ENCODE measurements at places on chromosomes 7 and 10.

DNA sequence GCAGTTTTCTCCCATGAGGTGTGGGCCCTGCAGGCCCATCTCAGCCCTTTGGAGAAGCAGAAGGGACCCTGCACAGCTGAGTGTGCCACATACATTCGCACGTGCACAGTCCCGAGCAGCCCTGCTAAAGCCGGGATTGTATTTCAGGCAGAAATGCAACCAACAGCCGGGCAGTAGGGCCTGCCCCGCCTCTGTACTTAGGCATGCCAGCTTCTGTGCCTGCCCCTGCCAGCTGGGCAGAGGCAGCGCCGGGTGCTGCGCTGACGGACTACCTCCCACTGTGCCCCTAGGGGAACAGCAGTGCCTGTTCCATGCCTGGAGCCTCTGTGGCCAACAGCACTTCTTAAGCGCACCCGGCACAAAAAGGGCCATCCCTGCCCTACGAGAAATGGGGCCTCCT, 170.3 kb downstream of the NEURL1 start:
- no peak for DNase-seq

- DNase-seq = no peak
These were observed 21.0 kb downstream of the PIP4K2A start for GRCh38 chr10:22693371-22693784.

- DNase-seq = no peak
These were observed 51.3 kb downstream of the COBL start for GRCh38 chr7:51265066-51265907.

GRCh38 chr10:28294169-28294532, 8.7 kb downstream of the MPP7 start:
- DNase-seq = no peak

DNA sequence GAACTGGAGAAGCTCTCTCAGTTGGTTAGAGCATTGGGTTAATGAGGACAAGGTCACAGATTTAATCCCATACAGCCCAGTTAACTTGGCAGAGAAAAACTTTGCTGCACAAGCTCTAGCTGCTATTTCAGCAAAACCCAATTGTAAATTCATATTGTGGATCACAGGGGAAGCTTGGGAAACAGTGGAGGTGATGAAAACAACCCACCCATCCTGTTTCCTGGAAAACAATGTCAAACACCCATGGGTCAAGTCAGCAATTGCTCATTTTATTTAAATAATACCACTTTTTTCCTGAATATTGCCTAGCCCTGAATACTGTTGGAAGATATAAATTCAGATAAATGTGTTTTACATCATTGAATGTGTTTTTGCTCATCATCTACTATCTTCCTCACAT, 900.6 kb upstream of the LRRTM3 start:
- no peak for DNase-seq

GRCh38 chr7:138579136-138579535, 119.1 kb downstream of the TRIM24 start:
- no peak for DNase-seq

- no peak for DNase-seq
These were observed 1382.0 kb upstream of the CELF2 start for GRCh38 chr10:9635691-9636090.

- DNase-seq = no peak
These were observed 86.8 kb upstream of the ZMIZ1 start for GRCh38 chr10:78981970-78982281.

GRCh38 chr10:86179153-86179524, 187.5 kb downstream of the GRID1 start:
- DNase-seq = no peak

DNA sequence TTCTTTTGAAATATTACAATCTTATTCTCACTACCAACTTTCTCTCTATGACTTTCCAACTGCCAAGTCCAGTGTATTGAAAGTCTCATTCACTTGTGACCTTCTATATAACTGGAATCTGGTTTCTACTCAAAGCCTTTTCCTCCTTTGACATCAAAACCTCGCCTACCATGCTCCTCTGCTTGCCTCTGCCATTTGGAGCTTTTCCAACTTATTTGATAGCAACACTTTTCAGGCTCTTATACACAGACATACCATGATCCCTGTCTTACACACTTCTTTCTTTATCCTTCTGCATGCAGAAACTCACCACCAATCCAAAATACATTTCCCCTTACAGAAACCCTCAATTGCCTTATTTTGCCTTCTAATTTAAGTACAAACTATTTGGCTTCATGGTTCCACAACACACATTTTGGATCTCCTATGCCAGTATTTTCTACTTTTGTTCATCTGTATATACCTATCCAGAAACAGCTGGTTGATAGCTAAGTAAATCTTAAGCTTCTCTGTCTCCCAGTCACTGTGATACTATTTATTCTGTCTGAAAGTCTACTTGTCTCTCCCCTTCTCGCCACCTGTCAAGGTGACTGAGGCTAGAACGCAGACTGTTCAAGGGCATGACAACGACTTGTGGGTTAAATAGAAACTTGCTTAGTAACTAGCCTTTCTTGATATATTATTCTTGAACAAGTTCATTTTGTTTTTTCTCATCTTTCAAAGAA, 22.4 kb downstream of the GNG11 start:
- DNase-seq = no peak

DNA sequence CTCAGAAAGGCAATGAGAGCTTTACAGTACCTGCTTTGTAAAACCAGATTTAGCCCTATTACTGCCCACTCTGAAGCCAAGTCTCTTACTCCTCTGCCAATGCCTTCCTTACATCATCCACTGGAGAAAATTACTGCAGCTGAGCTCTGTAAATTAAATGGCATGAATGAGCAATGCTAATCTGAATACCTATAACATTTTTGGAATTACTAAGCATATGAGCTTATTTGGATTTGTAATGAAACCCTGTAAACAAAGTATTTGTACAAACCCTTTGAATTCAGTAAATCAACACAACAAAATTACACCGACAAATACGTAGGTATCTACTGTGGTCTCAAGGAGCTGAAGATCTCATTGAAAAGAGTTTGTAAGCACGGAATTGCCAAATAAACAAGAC, 12.1 kb upstream of the CCNY start:
- DNase-seq = no peak

DNA sequence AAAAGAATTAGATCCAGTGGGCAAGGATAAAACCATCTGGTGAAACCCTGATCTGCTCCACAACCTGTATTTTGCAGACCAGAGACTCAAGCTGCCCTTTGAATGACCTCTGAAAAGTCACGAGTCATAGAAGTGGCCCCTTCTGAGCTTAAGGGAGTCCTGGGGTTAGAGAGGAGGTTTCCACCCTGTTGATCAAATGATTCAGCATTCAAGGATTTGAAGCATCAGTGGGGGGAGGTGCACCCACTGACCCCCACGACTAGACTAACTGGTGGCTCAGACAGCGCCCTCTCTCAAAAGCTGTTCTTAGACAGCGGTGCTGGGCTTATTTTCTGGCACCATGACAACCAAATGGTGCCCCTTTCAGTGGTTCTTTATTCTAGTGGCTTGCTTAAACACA, 44.3 kb downstream of the PLCE1 start:
- DNase-seq = peak; percentile 30

DNA sequence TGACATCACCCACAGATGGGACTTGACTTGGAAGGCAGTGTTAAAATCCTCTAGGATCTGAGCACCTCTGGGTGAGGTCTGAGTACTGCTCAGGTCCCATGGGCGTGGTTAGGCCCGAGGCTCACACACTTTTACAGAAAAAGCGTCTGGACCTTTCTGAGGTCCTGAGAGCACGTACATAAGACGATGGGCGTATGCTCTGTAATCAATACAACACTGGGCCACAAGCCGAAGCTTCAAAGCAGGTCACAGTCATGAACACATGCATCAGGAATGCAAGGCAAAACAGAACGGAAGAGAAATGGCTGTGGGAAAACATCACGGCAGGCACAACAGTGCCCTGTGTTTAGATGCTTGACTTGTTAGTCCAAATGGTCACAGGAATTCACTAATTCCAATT, 112.2 kb downstream of the LARP4B start:
- no peak for DNase-seq

DNA sequence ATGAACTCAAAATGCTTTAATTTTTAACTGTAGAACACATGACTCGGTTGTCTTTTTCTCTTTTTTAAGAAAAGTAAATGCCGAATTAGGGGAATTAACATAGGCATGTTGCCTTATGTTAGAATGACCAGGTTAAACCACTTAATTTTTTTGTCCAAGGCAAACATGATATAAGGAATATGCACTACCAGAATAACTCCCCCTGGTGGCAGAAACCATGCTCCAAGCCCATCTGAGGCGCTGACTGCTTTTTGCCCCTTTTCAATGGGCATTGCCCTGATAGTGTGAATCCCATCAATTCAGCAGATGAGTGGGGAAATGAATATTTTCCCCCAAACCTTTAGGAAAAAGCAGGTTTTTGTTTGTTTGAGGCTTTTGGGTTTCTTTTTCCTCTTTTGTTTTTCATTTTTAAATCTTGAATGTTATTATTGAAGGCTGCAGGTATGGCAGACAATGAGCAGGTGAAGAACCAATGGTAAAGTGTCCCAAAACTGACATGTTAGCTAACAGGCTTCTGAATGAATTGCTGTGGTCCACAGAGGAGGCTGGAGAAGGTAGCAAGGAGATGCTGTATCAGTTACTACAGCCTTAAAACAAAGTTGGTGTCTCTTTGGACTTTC, 284.3 kb downstream of the SORCS3 start:
- no peak for DNase-seq

- DNase-seq = no peak
These were observed 54.1 kb downstream of the NRAP start for GRCh38 chr10:113609704-113610108.

DNA sequence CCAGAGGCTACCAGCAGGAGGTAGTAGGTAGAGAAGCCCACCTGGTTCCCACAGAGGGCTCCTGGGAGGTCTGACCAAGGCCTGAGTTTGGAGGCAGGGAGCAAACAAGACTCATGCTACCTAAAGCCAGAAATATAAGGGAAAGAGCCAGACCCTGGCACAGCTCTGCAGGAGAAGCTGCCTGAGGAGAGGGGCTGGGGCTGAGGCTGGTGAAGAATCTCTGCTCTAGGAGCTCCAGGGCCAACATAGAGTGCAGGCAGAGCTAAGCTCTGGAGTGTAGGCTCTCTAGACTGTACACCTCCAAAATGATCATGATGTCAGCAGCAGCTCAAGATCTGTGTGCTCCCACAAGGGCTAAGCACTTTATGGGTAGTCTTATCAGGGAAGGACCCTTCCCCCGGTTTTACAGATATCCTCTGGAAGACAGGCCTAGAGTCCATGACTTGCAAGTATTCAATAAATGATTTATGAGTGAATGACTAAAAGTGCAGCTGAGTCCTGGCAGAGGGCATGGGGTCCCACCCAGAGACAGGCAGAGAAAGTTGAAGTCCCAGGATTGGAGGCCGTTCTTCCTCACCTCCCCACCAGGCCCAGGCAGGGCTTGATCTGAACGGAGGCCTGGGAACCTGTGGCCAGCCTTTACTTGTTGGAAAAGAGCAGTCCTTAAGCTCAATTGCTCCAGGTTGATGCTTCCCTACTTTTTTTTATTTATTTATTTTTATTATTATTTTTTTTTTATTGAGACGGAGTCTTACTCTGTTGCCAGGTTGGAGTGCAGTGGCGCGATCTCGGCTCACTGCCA, 71.5 kb upstream of the LRRC4 start:
- no peak for DNase-seq

GRCh38 chr10:28012990-28013515, 14.2 kb upstream of the ODAD2 start:
- DNase-seq = no peak

- DNase-seq = no peak
These were observed 40.2 kb upstream of the PRSS58 start for GRCh38 chr7:142298009-142298408.

GRCh38 chr7:137741443-137741842, 105.3 kb downstream of the DGKI start:
- DNase-seq = no peak

GRCh38 chr10:46104071-46104585, 58.1 kb upstream of the MSMB start:
- DNase-seq = no peak

DNA sequence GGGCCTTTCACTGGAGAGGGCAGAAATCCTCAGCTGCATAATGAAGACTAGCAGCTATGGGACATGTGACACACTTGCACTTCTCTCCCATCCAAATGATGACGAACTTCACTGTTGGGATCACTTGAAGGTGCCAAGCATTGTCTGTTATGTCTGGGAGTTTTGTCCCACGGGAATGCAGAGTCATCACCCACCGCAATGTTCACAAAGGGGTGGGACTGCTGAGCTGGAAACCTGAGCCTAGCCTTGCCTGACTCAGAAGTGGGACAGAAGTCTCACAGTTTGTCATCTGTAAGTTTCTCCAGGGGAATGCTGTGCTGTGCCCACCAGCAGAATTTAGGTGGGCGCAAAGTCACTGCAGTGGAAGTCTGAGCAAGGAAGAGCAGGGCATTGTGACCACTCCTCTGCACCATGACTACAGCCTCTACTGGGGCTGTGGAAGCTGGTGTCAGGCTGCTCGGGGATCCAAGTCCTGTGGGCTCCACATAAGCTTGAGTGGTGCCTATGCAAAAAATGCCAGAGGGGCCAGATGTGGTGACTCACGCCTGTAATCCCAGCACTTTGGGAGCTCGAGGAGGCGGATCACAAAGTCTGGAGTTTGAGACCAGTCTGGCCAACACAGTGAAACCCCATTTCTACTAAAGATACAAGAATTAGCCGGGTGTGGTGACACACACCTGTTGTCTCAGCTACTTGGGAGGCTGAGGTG, 472.0 kb upstream of the CNTNAP2 start:
- no peak for DNase-seq

DNA sequence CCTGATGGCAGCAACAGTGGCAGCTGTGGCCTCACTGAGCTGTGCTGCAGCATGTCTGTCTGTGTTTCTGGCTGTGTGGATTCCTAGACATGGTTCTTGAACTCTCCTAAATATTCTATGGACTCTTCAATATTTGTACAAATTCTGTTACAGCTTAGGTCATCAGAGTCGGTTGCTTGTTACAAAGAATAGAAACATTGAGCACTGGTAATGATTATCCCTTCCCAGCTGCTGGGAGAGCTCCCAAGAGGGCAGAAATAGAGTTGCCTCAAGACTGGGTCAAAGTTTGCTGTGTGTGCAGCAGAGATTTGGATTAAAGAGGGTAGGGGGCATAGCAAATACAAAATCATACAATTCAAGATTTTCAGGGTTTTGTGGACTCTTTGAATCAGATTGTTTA, 337.1 kb upstream of the AKR1E2 start:
- no peak for DNase-seq

DNA sequence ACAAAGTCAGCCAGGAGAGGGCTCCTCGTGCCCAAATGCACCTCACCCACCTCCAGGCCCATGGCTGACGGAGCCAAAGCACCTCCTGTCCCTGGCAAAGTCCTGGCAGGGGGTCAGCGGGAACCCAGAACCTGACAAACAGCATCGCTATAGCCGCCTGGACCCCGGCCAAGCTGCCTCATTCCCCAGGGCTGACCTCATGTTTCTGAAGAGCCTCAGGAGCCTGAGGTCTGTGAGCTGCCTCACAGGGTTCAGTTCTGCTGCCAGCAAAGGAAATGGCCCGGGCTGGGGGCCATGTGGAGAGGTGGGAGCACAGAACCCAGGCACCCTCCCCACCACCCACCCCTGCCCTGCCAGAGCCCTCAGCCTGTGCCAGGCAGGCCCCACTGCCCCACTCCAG, 4.2 kb upstream of the NANOS1 start:
- no peak for DNase-seq

Measured in HTR-8/SVneo (cell line).